ENCODE measurements at places on chromosomes 1 and 21.

GRCh38 chr1:4178501-4179113 lies 278.5 kb upstream of the C1orf174 start:
- no peak for DNase-seq

DNA sequence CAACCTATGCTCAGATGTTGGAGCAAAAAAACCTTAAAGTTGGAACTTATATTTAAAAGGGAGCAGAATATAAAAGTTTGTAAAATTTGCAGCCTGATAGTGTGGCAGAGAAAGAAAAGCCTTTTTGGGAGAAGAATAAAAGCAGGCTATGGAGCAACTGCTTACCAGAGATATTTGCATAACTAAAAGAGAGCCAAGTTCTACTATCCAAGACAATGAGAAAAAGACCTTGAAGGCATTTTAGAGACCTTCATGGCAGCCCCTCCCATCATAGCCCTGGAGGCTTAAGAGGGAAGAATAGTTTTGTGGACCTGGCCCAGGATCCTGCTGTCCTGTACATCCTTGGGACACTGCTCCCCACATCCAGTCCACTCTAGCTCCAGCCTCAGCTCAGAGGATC lies 312.5 kb upstream of the ZRANB2 start:
- no peak for DNase-seq

GRCh38 chr1:23838401-23838866 lies 13.2 kb upstream of the HMGCL start:
- peak; percentile 75 for DNase-seq

DNA sequence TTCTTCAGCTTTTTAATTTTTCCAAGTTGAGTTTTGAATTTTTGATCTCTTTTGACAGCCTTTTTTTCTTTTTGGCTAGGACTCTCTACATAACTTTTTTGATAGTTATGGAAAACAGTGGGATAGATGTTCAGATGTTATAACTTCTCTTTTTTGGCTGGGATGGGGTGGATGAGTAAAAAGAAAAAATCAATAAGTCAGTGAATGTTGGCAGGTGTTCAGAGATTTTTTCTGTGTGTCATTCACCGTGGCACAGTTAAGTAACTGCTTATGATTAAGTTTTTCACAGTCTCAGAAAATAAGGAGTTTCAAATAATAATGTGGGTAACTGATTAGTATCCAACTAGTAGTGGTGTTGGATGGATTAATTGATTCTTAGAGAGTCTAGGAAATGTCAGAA lies 24.0 kb downstream of the HS2ST1 start:
- DNase-seq: peak; percentile 19

DNA sequence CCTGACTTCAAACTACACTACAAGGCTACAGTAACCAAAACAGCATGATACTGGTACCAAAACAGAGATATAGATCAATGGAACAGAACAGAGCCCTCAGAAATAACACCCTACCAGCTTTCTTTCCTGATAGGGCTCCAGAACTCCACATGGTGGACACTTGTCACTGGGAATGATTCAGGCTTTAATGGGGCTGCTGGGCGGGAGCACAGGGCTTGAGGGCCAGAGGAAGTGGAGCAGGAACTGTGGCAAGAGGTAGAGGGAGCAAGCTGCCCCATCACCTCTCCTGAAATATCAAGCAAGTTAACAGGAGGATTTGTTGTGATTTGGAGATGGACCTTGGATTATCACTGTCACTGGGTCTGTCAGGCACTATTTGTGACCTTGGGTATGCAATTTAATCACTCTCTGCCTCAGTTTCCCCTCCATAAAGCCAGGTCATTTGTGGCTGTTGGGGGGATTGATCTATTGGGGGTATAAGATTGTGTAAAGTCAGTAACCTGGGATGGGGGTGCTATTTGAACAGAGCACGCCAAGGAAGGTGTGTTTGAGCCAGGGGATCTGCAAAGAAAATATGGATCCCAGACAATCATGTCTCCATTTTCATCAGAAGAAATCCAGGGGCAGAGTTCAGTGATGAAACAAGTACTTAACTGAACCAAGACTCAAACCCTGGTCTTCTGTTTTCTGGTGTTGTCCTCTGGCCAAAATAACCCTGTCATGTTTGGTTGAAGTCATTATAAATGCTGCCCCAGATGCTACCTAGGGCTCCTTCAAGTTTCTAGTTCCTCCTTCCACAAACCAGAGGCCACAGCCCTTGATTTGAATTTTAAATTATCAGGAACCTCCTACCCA lies 25.2 kb downstream of the ETS2 start:
- DNase-seq: no peak

- DNase-seq: no peak
Measured at GRCh38 chr1:165524639-165525285, 19.0 kb upstream of the LRRC52 start.

- DNase-seq: no peak
Measured at GRCh38 chr1:159895836-159896545, 4.0 kb downstream of the CFAP45 start.

DNA sequence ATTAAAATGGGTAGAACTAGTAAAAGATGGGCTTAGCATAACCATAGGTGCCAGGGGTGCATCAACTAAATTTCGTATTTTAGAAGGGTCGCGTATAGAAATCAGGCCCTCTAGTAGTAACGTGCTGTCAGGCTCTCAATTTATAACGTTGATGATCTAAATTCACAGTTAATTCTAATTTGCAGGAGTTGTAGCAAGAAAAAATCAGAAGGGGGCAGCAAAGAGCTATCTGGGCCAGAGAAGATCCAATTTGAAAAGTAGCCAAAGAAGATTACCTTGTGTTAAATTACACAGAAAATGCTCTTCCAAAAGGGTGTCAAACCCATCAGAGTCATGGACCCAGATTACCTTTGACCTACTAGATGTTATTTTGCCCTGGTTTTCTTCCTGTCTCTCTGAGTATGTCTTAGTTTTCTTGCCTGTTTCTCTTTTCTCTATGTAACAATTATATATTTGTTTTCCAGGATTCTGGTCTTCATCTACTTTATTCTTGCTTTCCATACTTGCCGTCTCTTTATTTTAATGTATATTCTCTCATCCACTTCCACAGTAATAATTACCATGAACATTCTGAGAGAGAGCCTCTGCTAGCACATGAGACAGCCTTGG lies 1030.9 kb downstream of the AMY1C start:
- DNase-seq: peak; percentile 56

DNA sequence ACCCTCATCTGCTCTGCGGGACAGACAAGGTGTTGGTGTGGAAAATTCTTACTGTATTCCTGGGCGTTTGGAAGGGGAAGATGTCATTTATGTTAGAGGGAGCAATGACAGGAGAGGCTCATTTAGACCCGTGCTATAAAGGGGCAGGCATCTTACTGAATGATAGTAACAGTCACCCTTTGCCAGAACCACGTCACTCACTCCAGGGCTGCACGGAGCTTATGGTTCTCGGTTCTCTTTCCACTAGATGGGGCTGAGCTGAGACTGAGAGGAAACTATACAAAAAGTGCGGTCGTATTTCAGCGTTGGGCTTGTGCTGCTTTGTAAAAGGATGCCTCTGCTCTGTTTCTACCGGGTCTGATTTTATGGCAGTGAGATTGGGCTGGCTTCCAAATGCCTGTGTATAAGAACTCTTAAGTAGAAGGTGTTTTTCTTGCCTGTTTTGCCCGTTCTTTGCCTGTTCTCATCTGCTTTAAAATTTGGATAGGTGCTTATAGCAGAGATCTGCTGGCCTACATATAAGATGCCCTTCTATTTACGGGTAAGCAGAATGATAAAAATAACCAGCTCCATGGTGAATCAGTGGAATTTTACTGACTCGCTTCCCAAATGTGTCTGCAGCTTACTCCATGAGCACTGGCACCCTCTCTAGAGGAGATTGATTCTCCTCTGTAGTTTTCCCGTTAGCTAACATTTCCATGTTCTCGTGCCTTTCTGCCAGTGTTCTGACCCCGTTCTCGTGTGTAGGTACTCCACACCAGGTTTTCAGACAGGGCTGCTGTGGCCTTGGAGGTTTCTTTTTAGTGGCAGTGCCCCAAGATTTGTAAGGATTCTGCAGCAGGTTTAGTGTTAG lies 55.9 kb downstream of the MRPS6 start:
- DNase-seq: no peak

DNA sequence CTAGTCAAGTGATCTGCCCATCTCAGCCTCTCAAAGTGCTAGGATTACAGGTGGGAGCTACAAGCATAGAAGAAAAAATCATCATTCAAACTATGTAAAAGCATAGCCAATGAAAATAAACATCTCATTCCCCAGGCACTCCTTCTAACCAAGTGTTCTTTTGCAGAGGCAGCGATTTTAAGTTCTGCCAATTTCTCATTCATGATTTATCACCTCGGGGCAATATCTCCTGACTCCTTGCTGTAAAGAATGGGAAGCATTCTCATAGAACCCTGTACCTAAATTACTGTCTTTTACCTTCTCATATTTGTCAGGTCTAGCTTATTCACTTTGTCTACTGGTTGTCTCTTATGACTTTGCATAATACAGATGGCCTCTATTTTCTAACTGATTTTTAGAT lies 32.5 kb upstream of the IVNS1ABP start:
- DNase-seq: no peak

GRCh38 chr1:50084389-50084788 lies 24.3 kb upstream of the ELAVL4 start:
- DNase-seq: no peak

DNA sequence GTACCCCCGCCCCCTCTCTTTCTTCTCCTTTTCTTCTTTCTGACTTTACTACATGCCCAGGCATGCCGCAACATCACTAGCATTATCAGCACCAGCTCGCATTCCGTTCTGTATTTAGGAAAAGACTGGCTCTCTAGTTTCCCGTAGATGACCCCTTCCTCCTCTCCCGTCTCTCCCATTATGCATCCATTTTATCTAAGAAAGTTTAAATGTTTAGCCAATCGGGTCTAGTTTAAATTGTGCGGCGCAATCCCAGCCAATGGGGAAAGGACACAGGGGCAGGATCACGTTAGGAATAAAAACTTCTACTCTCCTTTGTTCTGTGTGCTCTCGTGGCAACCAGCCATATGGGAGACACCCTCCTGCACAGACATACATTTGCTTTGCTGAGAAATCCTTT lies 2.3 kb upstream of the KRTAP10-7 start:
- DNase-seq: peak; percentile 26

DNA sequence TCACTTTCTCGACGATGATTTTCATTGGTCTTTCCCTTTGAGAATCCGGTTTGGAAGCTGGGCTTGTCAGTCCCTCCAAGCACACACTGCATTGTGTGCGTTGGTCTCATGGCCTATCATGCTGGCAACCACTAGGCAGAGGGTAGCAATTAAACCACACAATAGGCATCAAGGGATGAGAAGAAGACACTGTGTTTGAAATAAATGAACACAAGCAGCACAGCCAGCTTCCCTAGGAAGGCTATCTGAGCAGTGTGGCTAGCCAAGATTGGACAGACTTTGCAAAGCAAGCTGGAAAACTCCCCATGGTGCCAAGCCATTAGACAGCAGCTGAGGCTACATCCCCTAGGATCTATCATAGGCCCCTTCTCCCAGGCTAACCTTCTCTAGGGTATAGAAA lies 288.7 kb downstream of the NUF2 start:
- no peak for DNase-seq

DNA sequence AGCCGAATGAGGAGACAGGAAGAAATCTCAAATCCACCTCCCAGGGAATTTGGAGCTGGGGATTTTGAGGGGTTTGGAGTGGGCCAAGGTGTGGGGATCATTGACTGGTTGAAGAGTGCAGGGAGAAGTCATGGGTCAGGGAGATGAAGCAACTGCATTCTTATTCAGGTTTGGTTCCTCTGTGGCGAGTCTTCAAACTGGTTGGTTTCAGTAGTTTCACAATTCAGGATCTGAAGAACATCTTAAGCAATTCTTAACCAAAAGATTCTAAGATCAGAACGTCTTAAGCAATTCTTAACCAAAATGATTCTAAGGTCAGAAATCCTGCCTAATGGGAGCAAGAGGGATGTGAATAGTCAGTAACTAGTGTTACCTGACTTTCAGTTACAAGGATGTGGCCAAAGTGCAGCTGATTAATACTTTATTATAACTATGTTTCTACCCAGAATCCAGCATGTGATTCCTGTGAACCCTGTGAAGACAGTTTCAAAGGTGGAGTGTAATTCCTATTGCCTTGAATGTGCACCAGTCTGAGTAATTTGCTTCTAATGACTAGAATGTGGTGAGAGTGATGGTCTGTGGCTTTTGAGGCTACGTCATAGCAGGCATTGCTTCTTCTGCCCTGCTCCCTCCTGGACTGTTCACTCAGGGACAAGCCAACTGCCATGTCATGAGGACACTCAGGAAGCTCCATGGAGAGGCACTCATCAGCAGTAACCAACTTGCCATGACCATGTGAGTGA lies 61.2 kb downstream of the OLFML3 start:
- DNase-seq: no peak

- DNase-seq: no peak
Measured at GRCh38 chr1:17525996-17526686, 13.4 kb upstream of the ARHGEF10L start.

GRCh38 chr1:184524248-184524647 lies 137.4 kb downstream of the C1orf21 start:
- no peak for DNase-seq

GRCh38 chr1:103250441-103250861 lies 142.1 kb upstream of the COL11A1 start:
- DNase-seq: no peak

DNA sequence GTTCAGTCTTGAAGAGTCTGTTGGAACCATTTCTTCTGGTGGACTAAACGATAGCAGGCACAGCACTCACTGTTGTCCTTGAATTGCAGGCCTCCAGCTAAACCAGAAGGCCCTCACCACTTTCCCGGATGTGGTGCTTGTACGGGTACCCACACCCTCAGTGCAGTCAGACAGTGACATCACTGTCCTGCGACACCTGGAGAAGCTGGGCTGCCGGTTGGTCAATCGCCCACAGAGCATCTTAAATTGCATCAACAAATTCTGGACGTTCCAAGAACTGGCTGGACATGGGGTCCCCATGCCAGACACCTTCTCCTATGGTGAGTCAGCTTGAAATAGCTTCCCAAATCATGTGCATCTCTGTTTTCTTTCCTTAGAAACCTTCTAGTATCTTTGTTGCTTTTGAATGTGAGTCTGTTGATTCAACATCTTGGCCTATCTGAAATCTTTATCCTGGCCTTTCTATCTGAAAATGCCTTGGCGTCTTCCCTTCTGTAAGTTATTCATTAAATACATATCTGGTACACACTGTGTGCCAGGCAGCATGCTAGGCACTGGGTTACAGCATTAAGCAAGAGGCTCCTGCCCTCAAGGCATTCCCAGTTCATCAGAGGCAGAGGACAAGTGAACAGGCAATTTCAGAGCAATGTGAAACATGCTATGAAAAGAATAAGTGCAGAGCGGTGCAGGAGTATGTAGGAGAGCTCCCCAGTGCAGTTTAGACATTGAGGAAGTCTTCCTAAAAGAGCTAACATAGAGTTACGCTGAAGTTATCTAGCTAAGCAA lies 18.9 kb downstream of the RIMKLA start:
- DNase-seq: no peak

- DNase-seq: no peak
Measured at GRCh38 chr1:38328278-38329035, 281.9 kb upstream of the POU3F1 start.

DNA sequence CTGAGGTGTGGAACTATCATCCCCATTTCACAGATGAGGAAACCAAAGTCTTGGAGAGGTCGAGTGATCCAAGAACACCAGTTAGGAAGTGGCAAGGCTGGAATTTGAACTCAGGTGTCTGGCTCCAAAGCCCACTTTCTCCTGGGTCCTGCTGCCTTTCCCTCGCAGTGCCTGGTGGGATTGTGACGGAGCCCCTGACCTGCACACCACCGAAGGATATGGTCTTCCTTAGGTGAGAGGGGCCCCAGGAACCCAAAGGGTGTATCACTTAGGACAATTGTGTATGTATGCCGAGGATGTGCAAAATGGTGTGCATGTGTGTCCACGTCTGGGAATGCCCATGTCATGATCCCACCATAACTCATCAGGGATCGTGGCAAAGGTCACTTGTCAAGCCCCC lies 392.7 kb downstream of the MATN1 start:
- no peak for DNase-seq
